ENCODE measurements at places on chromosomes 1 and 21.

GRCh38 chr1:54643736-54644135, 2.1 kb downstream of the MROH7 start:
- no peak for DNase-seq

DNA sequence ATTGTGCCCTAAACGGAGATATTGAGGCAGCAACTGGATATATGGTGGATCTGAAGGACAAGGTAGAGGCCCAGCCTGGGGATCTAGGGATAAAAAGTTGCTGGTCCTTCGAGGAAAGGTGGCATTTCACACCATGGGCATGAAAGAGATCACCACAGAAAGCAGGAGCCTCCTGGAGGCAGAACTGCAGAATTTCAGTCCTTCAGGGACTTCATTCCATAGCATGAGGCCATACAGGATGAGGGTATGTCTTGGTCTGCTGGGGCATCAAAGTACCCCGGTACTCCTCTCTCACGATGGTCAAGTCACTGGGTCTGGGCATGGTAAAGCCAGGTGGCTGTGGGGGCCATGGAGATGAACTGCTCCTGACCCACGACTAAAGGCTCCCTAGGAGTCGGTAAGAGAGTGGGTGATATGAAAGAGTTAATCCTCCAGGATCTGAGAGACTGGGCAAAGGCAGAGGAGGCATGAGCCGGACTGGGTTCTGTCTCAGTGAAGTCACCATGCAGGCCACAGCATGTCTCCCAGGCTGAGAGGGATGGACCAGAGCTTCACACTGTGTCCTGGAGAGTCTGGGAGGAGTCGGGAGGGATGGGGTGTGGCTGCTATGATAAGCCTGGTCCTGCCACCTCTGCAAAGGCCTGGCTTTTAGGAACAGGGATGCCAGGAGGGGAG, 5.8 kb upstream of the SPRR5 start:
- DNase-seq = no peak

DNA sequence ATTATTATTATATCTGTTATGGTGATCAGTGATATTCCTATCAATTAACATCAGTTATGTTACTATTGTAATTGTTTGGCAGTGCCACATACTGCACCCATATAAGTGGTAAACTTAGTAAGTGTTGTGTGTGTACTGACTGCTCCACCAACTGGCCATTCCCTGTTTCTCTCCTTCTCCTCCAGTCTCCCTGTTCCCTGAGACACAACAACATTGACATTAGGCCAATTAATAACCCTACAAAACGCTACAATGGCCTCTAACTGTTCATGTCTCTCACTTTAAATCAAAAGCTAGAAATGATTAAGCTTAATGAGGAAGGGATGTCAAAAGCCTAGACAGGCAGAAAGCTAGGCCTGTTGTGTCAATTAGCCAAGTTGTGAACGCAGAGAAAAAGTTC, 6.6 kb upstream of the THRAP3 start:
- no peak for DNase-seq

- no peak for DNase-seq
Observed at GRCh38 chr1:20227704-20228103, 41.4 kb upstream of the PLA2G2C start.

DNA sequence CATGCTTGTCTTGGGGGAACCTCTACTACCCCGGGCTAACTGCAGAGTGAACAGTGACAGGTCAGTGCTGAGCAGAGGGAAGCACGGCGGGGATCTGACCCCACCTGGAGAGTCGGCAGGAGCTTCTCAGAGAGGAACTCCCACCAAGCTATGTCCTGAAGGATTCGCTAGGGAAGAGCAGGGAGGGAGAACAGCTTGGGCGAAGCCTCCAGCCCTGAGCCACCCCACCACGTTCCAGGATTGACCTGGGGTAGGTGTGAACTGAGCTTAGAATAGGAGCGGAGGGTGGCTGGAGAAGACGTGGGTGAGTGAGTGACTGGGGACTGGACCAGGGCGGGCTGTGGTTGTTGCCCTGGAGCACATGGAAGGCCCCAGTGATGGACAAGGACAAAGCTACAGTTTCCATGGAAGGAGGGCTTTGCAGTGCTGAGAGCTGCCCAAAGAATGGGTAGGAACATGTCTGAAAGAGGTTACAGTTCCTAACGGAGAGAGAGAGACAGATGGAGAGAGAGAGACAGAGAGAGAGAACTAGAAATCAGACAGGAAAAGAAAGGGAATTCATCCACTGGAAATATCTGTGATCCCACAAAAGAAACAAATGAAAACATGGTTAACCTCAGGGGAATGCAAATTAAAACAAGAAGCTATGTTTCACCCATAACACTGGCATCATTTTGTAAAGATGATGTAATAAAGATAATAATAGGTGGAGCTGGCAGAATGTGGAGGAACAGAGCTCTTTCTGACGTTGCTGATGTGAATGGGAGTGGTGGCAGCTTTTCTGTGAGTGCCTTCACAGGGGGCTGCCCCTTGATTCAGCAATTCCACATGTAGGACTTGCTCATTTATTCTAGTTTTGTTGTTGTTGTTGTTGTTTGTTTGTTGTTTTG, 17.2 kb downstream of the BSND start:
- DNase-seq = no peak

DNA sequence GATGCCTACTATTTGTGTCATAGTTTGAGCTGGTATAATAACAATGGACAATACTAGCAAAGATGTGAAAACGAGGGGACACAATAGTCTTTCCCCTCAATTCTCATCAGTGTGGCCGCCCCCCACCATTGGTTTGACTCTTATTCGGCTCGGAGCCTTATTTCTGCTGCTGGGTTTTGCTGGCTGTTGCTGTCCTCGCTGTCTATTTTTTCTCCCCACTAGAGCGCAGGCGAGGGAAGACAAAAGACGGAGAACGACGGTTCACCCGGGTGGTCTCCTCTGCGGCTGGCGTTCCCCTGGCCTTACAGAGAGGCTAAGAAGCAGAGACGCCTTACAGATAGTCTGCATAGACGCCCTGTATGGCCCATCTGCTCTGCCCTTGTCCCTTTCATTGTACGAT, 19.4 kb downstream of the CLIC6 start:
- no peak for DNase-seq

- no peak for DNase-seq
Observed at GRCh38 chr1:225498549-225499136, 70.8 kb upstream of the LBR start.

DNA sequence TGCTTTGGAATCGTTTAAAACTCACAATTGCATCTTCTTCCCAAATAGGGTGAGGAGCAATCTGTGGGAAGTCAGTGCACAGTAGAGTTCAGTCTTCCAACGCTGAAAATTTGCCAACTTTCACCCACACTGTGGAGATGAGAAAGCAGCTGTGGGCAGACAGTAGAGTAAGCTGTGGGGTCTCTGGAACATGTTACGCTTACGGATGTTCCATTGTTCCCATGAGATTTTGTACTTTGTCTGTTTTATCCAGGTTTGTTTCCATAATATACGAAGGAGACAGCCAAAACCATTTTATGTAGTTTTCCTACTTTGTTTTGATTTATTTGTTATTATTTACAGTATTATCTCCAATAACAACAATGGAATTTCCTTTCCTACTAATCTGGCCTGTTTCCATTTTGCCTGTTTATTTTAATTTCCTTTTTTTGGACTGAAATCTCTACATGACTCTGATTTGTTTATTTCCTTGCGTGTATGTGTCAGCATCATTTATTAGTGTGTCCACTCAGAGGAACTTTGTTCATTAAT, 65.1 kb upstream of the RGL1 start:
- no peak for DNase-seq

DNA sequence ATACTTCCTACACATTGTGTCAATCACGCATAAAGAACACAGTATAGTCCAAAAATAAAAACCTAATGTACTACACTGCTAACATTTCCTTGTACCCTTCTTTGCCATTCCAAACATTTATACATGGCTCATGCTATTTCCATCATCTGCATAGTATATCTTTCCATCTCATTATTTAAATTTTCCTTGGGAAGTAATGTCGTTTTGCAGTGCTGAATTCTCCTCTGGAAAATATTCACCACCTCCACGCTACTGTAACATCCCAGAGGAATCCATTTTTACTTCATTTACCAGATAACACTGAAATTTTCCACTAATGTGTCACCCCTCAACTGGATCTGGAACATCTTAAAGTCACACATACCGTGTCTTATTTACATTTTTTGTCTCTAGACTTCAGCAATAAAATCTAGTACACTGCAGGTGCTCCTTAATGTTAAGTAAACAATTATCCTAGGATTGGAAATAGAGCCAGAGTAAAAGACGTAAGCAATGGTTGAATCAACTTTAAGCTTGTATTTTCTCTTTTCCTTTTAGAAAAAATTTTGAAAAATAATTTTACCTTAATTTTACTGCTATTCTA, 881.0 kb downstream of the AMY1C start:
- DNase-seq = no peak

DNA sequence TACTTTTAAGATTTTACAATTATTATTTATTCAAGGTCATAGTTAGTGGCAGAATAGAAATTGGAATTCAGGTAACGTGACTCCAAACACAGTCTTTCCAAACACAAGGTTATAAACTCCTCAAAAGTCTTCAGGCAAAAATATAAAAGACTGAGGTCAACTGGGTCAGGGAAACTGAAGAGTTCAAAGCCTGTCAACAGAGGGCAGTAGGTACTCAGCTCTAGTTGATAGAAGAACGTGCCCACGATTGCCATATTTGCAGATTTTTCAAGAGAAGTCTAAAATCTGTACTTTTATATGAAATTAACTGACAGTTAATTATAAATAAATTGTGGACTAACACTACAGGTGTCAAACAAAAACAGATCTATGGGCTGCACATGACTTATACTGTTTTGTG, 135.0 kb downstream of the LHX4 start:
- DNase-seq = no peak

- no peak for DNase-seq
Observed at GRCh38 chr1:229024528-229025130, 246.3 kb upstream of the RAB4A start.

DNA sequence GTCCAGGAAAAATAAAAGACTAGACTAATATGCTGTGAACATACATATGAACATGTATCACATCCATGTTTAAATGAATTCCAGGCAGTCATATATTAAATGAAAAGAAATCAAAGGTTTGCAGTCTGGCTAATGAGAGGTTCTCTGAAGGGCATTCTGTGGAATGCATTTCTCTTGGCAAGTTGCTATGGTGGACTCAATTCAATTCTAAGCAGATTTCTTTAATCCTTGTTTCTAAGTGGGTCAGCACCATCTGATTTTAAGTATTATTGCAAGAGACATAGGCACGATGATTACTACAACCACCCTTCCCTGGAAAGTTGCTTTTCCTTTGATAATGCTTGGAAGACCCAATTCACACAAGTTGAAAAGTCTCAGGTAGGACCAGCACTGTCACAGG, 23.9 kb upstream of the ABCA4 start:
- DNase-seq = no peak

DNA sequence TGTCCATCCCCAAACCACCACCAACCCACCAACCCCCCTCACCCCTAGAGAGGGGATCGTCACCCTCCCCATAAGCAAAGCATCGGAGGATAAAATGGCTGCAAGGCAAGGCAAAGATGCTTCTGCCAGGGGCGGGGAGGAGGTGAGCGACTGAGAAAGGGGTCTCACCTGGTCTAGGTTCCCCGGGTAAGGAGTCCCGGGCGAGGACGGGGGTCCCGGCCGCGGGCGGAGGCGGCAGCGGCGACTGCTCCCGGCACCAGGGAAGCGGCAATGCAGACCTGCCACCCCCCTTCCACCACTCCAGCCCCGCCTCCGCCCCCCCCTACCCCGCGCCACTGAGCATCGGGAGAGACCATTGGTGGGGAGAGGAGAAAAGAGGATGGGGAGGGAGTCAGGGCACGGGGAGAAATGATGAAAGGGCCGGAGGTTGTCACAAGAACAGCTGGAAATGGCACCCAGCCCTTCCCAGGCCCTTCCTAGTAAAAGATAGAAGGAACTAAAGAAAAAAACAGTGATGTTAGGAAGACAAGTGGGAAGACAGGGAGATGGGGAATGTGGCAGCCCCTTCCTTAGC, at the start of gene SV2A:
SV2A (minus strand) TSS at position 274 of the 574 bp plus-strand sequence. CDS start 4,004 bp downstream, outside the sequence.
- DNase-seq = peak; percentile 52

DNA sequence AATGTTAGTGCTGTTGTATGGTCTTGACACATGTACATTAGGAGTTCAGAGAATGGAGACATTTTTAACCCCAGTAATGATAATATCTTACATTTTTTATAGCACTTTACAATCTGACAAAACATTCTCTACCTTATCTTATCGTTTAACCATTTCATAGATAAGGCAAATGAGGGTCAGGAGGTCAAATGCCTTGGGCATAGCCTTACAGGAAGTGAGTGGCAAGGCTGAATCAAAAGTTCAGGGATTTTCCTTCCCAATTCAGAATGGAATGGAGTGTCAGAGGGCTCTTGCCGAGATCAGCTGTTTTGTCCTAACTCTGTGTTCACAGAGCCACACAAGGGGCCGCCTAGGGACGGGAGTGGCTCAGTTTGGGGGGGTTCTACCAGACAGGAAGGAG, 57.6 kb upstream of the AK4 start:
- no peak for DNase-seq

GRCh38 chr1:159900086-159900680, at the start of gene CFAP45:
Gene CFAP45, minus strand, starts transcription at chr1:159900165. Its CDS starts 67 bp downstream, at chr1:159900098.
- DNase-seq = no peak

- DNase-seq = no peak
Observed at GRCh38 chr1:182015360-182015759, 46.2 kb downstream of the ZNF648 start.

DNA sequence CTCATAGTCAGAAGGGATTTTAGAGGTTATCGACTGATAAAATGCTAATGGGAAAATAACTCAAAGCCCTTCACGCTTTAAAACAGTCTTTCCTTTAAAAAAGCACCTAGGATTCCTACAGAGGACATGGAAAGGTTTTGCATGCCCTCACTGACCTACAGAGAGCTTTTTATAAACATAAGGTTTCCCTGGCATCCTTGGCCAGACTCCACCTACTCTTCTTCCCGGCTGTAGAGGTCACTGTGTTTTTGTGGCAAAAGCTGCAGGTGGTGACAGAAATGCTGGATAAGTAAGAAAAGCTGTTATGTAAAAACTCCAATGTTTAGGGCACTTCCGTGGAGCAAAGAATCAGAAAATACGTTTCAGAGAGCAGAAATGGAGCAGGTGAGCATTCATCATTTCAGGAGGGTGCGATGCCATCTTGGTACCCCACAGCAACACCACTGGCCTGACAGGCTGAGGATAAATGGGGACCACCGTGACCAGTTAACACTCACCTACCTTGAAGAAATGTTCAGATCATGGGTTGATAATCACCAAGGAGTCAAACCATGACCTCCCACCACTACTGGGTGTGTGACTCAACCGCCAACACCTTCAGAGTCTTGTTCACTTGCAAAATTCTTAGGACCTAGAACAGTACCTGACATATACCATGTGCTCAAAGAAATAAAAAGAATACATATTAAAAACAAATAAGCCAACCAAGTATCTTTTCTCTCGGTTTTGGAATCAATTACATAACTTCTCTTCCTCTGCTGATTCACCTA, 46.6 kb downstream of the SSBP3 start:
- peak; percentile 33 for DNase-seq

- no peak for DNase-seq
Observed at GRCh38 chr1:229319487-229319886, 23.4 kb downstream of the CCSAP start.

- DNase-seq = no peak
Observed at GRCh38 chr1:31299365-31299764, 2.5 kb downstream of the ZCCHC17 start.

GRCh38 chr1:228452194-228453021, 34.8 kb upstream of the RNF187 start:
- DNase-seq = no peak

GRCh38 chr1:42817440-42817767, 207 bp upstream of the SVBP start:
- no peak for DNase-seq

- no peak for DNase-seq
Observed at GRCh38 chr1:150512846-150513245, 2.7 kb upstream of the FALEC start.
